Globus pallidus (tissue), 1 donor: ENCODE measurements at places on chromosomes 5 and 9.
A peak's percentile ranks its signal among the peaks of the same experiment; 100 is the strongest.

GRCh38 chr9:444528-444927, 229.9 kb downstream of the DOCK8 start:
- DNase-seq, result no peak

- no peak for DNase-seq
Measured at GRCh38 chr9:36828611-36829013, 205.5 kb downstream of the PAX5 start.

- peak; percentile 45 for DNase-seq
Measured at GRCh38 chr9:121926351-121926801, 166.7 kb downstream of the TTLL11 start.

GRCh38 chr5:143355710-143356109, 47.8 kb downstream of the NR3C1 start:
- peak; percentile 81 for DNase-seq

GRCh38 chr5:50445296-50445949, 4.3 kb upstream of the EMB start:
- DNase-seq, result peak; percentile 7

DNA sequence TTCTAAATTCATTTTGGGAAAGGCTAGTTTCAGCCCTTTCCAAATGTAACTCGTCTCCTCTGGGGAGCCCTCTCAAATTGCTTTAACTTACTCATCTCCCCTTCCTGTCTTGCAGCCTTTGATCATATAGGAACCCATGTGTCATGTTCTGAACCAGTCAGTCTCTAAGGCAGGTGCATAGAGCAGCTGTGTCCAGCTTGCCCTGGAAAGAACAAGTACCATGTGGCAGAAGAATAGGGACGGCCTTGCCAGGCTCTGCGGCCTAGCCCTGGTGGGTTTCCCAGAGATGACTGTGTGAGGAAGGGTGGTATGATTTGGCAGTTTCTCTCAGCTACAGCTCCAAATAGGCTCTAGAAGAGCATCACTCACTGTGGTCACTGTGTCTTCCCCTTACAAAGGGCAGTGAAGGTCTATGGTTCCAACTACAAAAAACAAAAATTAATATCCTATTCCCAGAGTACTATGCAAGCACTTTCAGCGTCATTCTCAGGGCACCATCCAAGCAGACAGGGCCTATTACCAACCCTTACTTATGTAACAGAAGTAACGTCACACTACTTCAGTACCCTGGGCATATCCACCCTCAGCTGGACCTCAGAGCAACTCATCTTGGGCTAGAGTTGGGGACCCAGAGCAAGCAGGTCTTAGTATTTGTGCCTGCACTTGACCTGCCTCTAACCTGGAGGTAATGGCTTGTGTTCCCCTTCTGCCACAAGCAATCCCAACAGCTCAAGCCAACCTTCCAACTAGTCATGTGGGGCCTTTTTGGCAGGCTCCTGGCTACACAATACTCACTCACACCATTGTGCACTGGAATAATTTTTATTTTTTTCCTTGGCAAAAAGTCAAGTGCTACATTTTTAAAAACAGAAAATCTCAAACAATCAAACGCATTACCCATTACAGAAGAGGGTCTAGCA, 37.2 kb upstream of the UBAP2 start:
- DNase-seq, result peak; percentile 52

- no peak for DNase-seq
Measured at GRCh38 chr5:18740301-18740700, 1106.0 kb downstream of the TAF11L14 start.

GRCh38 chr9:134624137-134624591, 17.4 kb upstream of the COL5A1 start:
- DNase-seq, result no peak

DNA sequence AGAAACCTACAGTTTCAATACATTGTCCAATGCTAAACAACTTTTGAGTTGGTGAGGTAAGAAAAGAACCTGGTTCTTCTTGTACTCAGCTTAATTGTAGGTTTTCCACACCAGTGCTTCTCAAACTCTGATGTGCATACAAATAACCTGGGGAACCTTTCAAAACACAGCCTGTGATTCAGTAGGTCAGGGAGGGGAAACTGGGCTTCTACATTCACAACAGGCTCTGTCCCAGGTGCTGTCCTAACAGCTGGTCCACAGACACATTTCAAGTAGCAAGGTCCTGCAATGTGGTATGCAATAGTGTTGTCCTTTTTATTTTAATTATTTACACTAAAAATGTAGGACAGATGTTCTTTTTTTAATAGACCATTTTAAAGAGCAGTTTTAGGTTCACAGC, 47.4 kb upstream of the SNCAIP start:
- DNase-seq, result peak; percentile 1
